ENCODE measurements at places on chromosomes 5 and 9.

- DNase-seq: no peak
Measured at GRCh38 chr5:87022415-87022814, 245.3 kb upstream of the RASA1 start.

GRCh38 chr9:136946228-136947027 lies 1.4 kb downstream of the C8G start:
- DNase-seq: no peak

GRCh38 chr5:91379246-91379913 lies 3.7 kb downstream of the ARRDC3 start:
- DNase-seq: no peak

GRCh38 chr5:57032151-57032551 lies 80.2 kb upstream of the MIER3 start:
- no peak for DNase-seq

GRCh38 chr5:172904643-172905345 lies 54.4 kb upstream of the RPL26L1 start:
- no peak for DNase-seq

DNA sequence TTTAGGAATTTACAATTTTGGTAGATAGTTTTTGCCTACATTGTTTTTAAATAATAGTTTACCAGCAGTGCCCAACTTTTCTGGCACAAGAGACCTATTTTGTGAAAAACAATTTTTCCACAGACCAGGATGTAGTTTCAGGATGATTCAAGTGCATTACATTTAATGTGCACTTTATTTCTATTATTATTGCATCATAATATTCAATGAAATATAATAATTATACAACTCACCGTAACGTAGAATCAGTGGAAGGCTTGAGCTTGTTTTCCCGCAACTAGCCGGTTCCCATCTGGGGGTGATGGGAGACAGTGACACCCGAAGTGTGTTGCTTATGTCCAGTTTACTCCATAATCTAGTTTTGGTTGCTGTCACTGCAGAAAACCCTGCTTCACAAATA lies 3.5 kb upstream of the HNRNPA0 start:
- DNase-seq: no peak

DNA sequence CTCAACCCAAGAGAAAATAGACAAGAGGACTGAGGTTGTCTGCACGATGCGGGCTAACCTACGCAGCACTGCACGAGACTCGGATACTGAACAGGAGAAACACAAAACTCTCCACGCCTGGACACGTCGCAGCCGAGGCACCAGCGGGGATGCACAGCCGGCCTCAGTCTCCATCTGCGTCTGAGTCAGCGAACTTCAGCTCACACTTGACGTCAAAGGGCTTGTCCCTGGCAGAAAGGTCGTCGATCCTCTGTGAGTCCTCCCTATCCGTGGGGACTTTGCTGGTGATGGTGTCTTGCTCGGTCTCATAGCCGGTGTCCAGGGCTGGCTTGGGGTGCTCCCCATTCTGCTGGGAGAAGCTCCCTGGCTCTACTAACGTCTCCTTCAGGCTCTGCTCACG lies 60.2 kb downstream of the SECISBP2 start:
- no peak for DNase-seq

- DNase-seq: no peak
Measured at GRCh38 chr5:110492446-110492845, 234.0 kb downstream of the TMEM232 start.

- DNase-seq: no peak
Measured at GRCh38 chr5:40331616-40332015, 348.1 kb upstream of the PTGER4 start.

- no peak for DNase-seq
Measured at GRCh38 chr5:173354645-173355044, 26.4 kb upstream of the STC2 start.

- no peak for DNase-seq
Measured at GRCh38 chr9:127386249-127386648, 10.7 kb upstream of the SLC2A8 start.

GRCh38 chr5:115455301-115455707 lies 89.3 kb downstream of the FEM1C start:
- DNase-seq: no peak

DNA sequence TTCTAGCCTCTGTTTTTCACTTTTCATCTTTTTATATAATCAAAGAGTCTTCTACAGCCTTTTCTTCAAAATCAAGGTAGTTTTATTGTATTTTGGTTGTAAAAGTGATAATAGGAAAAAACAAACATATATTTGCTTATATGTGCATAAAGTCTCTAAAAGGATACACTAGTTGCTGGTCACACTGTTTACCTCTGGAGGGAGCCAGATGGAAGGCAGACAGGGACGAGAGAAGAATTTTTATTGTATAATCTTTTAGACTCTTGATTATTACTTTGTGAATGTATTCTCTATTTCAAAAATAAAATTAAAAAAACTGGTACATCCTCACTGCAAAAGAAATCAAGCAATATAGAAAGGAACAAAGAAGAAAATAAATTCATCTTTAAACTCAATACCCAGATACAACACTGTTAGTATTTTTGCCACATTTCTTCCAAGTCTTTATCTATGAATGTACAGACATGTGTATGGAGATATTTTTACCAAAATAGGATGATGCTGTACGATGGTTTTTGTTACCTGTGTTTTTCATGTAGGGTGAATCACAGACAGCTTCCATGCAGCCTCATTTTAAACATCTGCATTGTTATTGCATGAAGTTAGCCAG lies 6.1 kb upstream of the RNF183 start:
- DNase-seq: no peak

GRCh38 chr9:1231998-1232919 lies 182.1 kb downstream of the DMRT2 start:
- no peak for DNase-seq

DNA sequence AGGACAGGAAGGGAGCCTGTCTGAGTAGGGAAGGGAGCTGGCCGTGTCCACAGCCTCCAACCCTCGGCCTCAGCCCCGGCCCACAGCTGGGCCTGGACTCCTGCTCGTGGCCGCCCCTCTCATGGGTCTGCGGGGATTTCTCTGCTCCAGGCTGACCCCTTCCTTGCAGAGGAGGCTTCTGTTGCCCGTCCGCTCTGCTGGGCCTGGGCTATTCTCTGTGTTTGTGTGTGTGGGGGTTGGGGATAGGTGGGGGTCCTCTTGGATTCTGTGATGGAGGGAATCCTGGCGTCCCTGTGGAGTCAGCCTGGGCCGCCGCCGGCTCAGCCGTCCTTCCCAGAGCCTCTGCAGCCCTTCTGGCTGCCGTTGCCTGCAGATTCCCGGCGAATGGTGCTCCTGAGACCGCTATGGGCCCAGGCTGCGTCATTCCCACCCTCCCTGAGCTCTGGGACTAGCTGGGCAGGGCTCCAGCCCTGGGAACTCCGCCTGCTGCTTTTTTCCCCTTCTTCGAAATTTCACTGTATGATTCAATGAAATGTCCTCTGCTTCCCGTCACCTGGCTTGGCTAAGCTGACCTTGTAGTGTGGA lies 64.2 kb downstream of the FGF18 start:
- DNase-seq: no peak

GRCh38 chr9:111074395-111074794 lies 36.1 kb upstream of the LPAR1 start:
- DNase-seq: no peak

DNA sequence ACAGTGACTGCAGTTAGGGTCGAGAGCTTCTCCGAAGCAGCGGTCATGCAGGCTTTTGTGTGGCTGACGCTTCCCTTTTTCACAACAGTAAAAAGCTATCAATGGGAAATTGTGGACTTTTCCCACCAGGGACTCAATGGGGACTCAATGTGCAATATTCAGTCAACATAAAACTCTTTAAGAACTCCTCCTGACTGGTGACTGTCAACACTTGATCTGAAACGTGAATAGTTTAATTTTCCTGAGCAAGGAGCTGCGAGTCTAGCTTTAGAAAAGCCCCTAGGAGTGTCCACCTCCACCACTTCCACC lies 28.7 kb downstream of the EXOC3 start:
- DNase-seq: no peak

- no peak for DNase-seq
Measured at GRCh38 chr5:140794595-140795258, at the start of gene PCDHA2. Gene PCDHA2 (plus strand): TSS chr5:140794852.

Data from activated CD4-positive, alpha-beta T cell treated with anti-CD3 and anti-CD28 coated beads for 4 hours (primary cell).